ENCODE measurements at places on chromosomes 1 and 21.

DNA sequence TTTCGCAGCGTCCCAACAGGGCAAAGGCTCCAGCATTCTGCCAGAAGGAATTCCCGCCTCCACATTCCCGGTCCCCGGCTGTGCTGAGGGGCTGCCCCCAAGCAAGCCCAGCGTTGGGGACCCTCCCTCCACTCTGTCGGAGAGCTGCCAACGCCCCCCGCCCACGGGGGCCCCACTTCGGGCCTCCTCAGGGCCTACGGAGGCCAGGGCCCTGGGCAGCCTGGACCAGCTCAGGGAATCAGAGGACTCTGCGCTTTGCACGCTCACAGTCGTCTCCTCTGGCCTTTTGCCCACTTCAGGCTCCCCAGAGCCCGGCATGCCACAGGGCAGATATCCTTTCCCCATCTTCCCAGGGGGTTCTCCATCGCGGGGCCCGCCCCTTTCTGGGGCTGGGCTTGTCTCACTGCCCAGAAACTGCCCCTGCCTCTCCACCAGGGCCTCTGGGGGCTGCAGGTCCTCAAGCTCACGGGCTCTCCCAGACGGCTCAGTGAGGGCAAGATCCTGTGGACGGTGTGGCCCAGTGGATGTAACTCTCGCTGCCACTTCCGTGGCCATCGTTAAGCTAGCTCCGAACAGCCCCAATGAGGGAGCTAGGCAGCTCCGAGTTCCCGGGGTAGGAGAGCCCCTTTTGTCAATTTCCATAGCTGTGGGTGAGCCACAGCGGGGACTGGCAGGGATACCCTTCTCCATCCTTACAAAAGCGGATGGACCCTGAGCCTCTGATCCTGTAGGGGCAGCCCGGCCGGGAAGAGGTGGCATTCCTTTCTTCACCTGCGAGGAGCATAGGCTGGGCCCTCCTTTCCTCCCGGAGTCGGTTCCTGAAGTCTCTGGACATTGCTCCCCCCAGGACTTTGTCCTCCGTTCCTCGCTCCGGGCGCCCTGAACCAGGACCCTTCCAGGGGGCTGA is 2.8 kb downstream of the ITPKB start:
- DNase-seq, result no peak

- no peak for DNase-seq
Observed at GRCh38 chr1:77370583-77371306, 88.9 kb downstream of the AK5 start.

- no peak for DNase-seq
Observed at GRCh38 chr21:26918323-26919079, 48.4 kb downstream of the ADAMTS5 start.

GRCh38 chr21:15135867-15136629 is 71.2 kb upstream of the NRIP1 start:
- DNase-seq, result no peak

DNA sequence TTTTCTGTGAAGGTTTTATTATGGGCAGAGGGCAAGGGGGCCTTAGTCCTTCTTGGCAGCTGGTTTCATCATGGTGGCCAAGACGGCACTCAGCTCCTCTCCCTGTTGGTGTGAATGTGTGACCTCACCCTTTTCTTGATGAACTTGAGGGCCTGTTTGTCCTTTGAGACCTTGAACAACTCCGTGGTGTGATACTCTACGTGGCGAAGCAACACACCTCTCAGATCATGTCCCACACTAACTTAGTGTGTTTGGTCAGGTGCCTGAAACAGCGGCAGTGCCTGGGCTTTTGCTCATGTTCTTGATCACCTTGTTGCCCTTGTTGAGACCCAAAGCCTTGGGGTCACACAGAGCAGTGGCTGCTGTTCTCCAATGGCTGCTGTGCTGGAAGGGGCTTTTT is 13.4 kb downstream of the L1TD1 start:
- no peak for DNase-seq

DNA sequence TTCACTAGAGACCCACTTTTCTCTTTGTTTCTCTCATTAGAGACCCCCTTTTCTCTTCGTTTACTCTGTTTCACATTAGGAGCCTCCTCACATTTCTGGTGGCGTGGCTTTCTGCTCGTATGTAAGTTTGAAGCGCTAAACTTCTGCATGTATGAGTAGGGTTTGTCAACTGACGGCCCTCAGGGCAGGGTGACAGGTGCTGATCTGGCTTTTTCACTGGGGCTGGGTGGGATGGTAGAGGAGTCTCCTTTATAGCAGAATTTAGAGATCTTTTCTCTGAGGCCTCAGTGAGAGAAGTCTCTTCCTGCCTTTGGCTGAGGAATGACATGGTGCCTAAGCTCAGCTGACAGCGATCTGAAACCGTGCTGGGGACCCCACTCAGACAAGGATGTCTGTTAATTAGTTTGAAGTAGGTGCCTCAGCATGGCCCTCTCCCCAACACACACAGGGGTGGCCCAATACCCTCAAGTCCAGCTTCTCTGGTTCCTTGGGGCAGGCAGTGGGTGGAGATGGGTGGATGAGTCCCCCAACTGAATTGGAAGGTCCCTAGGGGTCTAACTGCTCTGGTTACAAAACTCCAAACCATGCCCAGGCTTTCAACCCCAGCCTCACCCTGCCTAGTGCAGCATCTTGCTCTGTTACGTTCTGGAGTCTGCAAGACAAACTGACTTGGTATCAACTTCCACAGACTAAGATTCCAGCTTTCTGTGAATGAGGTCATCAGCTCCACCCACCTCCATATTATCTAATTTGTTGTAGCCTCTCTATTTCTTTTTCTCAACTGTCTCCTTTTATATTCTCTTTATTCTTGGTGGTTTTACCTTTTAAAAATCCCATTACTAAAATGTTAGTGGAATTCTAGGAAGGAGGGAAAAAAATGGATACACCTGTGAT is 3.2 kb downstream of the SLC1A7 start:
- DNase-seq, result no peak

- no peak for DNase-seq
Observed at GRCh38 chr1:208131621-208132286, 112.4 kb downstream of the PLXNA2 start.

DNA sequence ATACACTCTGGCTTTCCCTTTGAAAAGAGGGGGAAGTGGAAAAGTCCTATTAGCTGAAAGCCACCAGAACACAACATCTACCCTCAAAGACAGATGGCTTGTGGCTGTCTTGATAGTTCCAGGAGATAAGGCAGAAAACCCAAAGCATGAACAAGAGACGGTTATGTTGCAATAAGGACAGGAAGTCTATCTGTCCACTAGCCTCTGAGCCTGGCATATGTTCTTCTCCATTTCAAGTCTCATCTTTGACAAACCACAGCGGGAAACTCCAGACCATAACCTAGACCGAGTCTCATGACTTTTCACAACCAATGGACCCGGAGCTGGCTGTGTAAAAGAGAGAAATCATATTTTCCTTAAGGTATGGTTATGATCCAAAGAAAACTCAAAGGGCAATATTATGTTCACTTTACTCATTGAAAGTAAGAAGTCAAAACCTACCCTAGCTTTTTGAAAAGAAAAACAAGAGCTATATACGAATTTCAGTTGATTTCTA is 33.8 kb downstream of the DUSP10 start:
- DNase-seq, result peak; percentile 34

- no peak for DNase-seq
Observed at GRCh38 chr1:215617979-215618378, 50.9 kb downstream of the KCTD3 start.

DNA sequence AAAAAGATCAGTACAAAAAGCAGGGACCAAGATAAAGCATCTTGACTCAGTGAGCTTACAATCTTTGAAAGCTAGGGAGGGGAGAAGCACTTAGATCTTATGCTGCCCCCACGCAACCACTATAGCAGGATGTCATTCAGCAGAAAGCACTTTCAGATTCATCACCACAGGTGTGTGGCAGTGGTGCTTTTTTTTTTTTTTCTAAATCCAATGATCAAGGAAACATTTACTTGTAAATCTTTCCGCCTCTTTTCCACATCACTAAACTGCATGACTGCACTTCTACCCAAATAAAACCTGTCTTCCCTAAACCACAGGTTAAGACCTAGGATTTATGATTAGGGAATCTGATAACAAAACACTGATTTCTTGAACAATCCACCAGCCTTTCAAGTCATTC is 154.8 kb downstream of the SLC45A1 start:
- DNase-seq, result no peak

GRCh38 chr1:76381450-76382097 is 307.0 kb downstream of the ST6GALNAC3 start:
- no peak for DNase-seq

DNA sequence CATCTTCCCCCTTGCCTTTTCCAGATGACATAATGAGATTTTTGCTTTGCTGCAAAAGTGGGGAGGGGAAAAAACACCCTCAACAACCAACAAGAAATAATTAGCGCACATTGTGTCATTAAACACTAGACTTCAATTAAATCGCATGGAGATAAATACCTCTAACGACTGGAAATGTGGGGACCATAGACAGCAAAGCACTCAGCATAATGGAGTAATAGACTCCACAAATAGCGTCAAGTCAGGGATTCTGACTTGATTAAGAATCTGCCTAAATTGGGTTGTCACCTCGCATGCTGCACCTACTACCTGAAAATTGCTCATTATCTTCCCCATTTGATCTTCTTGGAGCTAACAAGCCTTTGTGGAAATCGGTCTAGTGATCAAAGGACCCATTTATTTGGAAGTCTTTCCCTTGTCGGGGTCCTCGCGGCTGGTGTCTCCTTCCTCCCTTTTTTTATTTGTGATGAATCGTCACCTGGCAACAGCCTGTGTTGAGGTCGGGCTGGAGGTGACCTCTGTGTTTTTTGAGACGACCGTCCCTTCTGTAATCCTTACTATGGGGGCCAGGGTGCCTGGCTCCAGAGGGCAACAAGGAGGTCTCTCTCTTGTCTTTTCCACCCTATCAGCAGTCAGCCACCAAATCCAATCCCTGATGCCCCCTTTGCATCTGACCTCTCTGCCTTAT is 75.3 kb upstream of the IGSF21 start:
- no peak for DNase-seq

- DNase-seq, result peak; percentile 10
Observed at GRCh38 chr1:16073490-16074119, at the start of gene FAM131C. FAM131C (minus strand) TSS chr1:16073651; CDS start chr1:16073442, 209 bp downstream.

DNA sequence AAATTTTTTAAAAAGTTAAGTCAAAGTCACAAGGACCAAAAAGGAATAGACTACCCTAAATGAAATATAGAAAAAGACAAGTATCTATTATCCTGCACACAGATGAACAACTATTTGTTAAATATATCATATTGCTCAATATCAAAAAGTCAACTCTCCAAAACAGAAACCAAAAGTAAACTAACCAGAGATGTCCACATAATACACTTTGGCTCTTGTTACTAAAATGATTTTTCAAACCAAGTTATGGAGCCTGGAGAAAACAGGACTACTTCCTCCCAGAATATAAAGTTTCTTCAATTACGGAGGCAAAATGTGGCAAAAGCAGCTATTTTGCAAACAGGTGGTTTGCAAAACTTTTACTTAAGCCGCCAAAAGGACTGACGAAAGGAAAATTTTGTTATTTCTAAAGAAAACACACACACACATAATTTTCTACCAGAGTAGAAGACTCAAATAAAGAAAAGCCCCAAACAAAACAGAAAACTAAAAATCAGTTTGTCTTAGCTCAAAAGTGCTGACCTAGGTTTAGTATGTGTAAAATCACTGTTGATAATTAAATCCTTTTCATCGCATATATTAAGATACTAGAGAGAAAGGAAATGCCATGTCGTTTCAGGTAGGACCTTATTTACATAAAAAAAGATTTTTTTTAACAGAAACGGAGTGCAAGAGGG is 1.1 kb downstream of the DPYD start:
- no peak for DNase-seq

DNA sequence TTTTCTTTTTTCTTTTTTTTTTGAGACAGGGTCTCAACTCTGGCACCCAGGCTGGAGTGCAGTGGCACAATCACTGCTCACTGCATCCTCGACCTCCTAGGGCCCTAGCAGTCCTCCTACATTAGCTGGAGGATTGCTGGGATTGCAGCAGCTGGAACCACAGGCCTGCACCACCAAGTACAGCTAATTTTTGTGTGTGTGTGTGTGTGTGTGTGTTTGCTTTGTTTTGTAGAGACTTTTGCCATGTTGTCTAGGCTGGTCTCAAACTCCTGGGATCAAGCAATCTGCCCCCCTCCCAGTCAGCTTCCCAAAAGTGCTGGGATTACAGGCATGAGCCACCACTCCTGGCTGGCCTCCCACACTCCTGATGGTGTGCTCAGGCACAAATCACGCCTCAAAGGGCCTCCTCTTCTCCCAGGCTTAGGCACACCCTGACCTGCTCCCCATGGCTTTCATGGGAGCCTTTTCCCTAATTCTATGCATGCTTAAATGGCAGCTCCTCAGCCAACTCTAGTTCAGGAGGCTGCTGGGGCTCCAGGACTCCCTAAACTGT is 9.4 kb downstream of the FAM229A start:
- DNase-seq, result no peak

DNA sequence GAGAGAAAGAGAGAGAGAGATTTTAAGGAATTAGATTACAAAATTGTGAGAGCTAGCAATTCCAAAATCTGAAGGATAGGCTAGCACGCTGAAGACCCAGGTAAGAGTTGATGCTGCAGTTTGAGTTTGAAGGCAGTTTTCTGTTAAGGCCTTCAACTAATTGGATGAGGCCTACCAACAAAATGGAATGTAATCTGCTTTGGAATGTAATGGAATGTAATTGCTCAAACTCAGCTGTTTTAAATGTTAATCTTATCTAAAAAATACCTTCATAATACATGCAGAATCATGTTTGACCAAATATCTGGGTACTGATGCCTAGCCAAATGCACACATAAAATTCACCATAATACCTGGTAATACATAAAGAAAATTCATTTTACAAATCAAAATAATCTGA is 976.1 kb downstream of the LTN1 start:
- DNase-seq, result no peak

DNA sequence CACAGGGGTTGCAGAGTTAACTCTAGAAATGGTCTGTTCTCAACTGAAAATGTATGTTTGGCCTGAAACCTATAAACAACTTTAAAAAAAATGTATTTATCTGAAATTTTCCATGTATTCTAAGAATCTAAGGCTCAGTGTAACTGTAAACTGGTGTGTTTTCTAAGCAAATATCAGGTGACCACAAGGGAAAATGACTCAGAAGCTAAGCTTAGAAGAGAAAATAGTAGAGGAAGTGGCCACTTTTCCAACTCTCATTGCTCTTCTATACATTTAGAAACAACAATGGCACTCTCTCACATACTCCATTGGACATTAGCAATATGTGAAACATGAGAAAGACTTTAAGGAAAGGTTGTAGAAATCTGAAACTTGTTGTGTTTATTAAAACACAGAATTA is 7.5 kb downstream of the TNFSF18 start:
- DNase-seq, result no peak

- DNase-seq, result no peak
Observed at GRCh38 chr1:39144924-39145323, 59.6 kb upstream of the MACF1 start.

DNA sequence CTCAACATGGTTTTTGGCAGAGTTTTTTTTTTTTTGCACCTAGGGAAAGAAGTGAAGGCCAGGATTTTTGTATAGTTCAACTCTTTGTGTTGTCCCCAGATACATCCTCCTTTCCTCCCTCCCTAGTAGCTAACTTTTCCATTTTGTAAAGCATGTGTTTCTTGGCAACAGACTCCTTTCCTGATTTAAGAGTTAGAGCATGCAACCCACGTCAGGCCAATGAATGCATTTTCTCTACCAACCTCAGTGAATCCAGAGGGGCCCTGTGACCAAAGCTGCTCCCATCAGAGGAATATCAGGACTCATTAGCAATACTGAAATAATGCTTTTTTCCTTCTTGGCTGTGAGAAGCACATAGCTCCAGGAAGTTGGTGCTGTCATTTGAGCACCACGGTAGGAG is 287.2 kb downstream of the LMO4 start:
- DNase-seq, result no peak

Measured in stimulated activated CD8-positive, alpha-beta memory T cell treated with anti-CD3 and anti-CD28 coated beads, Interleukin-15, amount 100 ng/mL, for 48 hours (primary cell).